ENCODE measurements at places on chromosomes 16 and 17.

- no peak for DNase-seq
Measured at GRCh38 chr17:78668847-78669246, 91.7 kb upstream of the DNAH17 start.

DNA sequence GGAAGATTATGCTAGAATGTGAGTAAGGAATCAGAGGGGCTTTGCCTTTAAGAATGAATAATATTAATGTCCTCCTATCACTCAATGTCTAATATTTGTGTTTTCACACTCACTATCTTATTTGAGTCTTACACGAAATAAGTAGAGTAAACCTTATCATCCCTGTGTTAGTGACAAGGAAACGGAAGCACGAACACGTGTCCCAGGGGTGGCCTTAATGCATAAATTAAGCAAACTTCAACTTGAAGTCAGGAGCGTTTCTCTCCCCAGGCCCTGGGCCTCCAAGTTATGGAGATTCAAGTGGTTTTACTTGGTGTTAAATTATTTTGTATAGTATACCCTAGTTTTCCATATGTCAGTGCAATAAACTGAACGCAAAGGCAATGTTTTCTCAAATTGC, 96.0 kb downstream of the WDR59 start:
- DNase-seq = no peak

GRCh38 chr16:72270531-72270930, 98.6 kb upstream of the PMFBP1 start:
- DNase-seq = peak; percentile 46

DNA sequence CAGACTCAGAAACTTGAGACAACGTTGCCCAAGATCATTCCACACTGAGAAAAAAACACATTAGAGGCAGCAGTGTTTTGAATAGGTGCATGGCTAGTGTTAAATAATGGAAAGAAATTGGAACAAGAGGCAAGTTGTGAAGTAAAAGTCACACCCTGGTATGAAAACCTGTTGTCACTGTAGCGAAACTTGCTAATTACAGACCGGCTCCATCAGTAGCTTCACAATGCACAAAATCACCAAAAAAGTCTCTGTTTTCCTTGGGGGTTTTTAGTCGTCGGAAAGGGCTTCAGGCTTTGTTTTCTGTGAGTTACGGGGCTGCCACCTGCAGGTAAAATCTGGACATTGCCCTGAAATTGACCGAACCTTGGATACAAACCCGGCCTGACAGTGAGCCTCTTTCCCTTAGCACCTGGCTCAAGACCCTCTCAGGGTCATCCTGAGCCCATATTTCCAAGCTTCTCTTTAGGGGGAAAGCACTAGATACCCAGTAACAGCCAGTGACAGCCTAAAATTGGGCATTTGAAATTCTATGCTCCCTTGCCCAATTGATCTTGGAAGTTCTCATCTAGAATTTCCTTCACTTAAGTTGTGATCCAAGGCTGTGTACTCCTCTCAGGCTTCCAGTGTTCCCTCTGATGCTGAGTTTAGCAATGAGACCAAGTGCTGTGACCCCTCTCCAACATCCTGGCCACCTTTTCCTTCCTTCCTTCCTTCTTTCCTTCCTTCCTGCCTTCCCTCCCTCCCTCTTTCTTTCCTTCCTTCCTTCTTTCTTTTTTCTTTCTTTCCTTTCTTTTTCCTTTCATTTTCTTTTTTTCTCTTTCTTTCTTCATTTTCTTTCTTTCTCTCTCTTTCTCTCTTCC, 7.2 kb upstream of the GRB2 start:
- peak; percentile 68 for DNase-seq

GRCh38 chr17:82103553-82104451, 5.8 kb upstream of the FASN start:
- DNase-seq = no peak

- no peak for DNase-seq
Measured at GRCh38 chr16:46991729-46992704, 18.5 kb upstream of the DNAJA2 start.

DNA sequence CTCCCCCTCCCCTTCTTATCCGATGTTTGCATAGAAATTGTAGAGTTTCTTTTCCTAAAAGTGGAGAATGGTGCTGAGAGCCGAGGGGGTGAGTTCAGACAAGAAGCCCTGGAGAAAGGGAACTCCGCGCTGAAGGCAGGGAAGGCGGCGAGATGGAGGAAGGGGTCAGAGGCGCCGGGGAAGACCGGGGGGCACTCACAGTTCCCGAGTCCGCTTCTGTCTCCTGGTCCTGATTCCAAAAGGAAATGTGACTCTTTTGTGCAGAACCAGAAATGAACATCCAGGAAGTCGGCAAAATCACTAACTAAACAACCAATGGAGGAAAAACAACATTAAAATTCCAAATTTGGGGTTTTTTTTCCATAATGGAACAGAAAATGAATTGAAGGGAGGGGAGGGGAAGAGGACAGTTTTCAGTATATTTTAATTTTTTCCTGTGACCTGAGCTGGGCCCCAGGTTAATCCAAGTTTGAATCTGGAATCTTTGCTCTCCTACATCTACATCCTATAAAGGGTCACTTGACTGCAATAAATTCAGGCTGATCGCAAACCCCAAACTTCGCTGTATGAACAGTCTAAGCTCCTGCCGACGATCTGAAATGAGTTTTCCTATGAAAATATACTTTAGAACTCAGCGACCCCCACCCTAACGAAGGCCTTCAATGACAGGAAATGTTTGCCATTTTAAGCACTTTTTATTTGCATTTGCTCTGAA, 252.3 kb downstream of the C16orf95 start:
- DNase-seq = no peak

DNA sequence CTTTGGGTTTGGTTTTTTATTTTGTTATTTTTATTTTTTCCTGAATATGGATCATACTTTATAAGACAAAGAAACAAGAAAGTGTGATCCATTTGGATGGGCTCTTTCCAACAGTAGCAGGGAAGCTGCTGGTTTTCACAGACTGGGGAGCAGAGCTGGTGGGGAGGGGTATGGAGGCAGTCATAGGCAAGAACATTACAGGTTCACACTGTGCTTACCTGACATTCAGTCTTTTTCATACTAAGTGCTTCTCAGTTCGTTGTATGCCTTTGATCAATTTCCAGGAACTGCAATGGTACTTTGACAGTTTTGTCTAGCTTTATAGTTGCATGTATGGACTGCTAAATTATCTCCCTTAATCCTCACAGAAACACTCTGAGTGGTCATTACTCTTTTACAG, 27.7 kb downstream of the BEAN1 start:
- no peak for DNase-seq

GRCh38 chr17:34255841-34256240, 756 bp downstream of the CCL2 start:
- no peak for DNase-seq

- peak; percentile 48 for DNase-seq
Measured at GRCh38 chr17:48636177-48637018, 10.2 kb upstream of the HOXB9 start.
